ENCODE measurements at places on chromosomes 12 and 14.

DNA sequence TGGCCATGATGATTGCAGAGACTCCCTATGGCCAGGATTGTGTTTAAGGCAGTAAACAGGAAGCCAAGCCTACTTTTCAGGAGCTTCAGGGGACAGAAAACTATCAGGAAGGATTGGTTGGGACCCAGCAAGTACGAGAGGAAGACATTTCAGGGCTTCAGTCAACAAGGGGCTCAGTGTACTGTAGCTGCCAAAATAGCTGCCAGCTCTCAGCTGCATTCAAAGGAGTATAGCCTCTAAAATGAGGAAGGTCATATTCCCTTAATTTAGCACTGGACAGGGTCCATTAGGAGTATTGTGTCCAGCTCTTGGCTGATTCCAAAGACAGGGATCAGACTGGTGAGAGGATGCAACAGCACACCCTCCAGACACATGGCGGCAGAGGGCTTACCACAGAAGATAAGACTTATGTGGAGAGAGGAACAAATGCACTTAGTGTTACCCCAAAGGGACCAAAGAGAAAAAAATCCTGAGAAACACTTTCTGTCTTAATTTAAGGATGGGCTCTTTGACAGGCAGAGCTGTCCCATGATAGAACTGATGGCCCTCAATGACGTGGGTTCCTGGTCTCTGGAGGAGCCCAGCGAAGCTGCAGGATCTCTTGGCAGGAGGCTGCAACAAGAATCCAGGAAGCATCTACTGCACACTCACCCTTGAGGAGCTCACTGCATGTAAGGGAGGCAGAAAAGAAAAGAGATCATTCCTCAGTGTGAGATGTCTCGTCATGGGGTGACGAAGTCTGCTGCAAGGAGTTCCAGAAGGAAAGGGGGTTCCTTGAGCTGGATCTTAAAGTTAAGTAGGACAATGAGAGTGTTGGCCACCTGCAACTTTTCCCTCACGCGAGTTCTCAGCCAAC is 14.8 kb downstream of the BDKRB1 start:
- DNase-seq, result no peak

DNA sequence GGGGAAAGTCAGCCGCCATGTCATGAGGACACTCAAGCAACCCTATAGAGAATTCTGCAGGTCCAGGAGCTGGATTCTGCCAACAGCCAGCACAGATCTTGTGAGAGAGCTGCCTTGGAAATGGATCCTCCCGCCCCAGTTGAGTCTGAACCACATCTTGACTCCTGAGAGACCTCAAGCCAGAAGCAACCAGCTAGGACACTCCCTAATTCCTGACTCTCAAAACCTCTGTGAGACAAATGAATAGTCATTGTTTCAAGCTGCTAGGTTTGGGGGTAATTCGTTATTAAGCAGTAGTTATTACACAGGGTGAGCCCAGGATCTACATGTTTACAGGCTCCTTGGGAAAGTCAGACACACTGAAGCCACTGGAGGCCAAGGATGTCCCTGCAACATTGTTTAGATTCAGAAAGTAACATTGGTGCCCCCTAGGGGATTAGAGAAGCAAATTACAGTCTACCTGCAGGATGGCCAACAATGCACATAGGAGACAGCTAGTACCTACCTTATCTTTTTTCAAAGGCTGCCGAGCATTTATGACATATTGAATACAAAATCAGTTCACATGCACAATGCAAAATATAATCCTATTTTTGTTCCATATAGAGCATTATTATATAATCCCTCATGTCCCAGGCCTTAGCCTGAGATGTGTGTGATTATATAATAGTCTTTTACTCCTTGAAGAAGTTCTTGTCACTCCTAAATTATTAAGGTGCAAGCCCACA is 57.9 kb upstream of the FICD start:
- DNase-seq, result peak; percentile 53

- DNase-seq, result no peak
Observed at GRCh38 chr12:9343731-9344130, 135.5 kb upstream of the PZP start.

DNA sequence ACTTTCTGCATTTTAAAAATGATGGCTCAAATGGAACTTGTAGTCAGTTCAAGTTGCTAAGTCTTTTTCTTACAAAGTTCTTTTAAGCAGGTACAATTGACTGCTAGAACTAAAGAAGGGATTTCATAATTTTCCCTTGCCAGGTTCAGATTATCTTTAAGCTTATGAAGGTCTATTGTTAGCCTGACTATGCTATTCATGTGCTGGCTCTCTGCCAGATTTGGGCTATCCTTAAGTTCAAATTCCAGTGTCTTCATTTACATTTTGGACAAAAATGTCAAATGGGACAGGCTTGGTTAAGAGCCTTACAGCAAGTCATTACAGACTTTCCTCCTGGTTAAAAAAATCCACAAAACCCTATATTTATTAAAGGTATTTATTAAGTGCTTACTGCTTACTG is 42.3 kb downstream of the INSM2 start:
- no peak for DNase-seq

All from 8988T (cell line).